ENCODE measurements at places on chromosomes 11 and 22.

DNA sequence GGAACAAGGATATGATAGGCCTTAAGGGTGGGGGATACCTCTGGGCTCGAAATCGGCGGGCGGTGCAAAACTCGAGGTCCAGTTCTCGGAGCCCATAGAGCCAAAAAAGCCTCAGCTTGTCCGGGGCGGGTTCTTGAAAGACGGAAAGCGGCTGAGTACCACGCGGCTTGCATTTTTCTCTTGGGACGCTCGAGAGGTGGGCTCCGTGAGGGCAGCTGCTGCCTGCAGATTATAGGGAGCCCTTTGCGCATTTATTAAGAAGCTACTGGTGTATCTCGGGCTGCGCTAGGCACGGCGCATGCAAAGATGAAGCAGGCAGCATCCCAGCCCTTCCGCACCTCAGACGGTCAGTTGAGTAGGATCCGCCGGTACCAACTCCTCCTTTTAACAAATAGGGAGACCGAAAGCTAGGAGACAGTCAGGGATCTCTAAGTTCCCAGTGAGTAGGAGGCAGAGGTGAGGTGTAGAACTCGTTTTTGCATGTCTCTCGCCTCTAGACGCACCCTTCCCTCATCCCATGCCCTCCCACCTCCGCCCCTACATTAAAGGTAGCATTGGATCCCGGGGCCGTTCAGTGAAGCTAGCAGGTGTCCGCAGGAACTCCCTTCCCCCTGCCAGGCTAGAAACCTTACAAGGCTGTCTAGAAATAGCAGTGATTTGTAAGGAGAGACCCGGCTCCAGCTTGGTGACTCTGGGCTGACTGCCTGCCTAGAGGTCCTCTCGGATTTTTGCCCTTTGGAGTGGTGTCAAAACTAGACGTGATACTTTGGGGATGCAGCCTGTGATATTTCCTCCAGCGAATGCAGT is 768 bp downstream of the LDHA start:
- DNase-seq: no peak

DNA sequence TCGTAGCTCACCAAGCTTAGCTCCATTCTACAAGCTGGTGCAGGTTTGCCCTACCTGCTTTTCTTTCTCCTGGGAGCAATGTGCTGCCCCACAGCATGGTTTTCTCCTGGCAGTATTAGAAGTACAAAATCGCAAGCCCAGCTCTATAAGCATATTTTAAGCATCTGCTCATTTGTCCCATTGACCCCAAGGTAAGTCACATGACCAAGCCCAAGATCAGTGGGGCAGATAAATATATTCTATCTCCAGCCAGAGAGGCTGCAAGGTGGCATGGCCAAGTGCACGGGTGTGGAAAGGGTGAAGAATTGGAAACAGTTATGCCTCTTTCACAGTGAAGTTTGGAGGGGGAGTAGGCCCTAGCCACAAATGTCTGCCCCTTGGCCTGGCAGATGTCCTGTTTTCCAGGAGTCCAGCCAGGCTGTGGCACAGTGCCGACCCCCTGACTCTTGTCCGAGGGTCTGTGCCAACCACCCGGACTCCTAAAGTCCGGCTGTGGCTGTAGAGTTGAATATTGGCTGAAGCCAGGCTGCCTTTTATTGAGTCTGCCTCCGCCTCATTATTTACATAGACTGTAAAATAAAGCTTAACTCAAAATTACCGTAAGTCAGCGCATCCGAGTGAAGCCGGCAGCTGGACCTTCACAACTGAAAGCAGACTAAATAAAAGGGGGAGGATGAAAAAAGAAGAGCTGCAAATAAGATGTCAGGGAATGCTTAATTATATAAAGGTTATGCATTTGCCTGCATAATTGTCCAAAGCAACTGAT is 165.7 kb downstream of the COMMD9 start:
- DNase-seq: no peak

DNA sequence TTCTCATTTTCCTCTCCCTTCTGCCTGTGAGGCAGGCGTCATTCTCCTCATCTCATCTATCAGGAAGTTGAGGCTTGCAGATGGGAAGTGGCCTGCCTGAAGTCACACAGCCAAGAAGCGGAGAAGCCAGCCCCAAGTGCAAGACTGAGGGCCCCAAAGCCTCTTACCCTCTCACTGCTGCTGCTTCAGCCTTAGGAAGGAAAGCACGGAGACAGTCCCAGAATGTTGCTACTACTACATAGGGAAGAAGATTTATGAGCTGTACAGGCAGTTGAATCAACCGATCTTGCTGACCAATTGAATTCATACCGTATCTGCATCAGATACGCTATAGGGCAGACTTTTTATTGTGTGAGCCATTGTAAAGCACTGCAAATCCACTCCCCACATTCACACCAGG is 89.0 kb downstream of the CWC15 start:
- no peak for DNase-seq

- no peak for DNase-seq
Observed at GRCh38 chr11:9601876-9602199, 28.4 kb downstream of the WEE1 start.

DNA sequence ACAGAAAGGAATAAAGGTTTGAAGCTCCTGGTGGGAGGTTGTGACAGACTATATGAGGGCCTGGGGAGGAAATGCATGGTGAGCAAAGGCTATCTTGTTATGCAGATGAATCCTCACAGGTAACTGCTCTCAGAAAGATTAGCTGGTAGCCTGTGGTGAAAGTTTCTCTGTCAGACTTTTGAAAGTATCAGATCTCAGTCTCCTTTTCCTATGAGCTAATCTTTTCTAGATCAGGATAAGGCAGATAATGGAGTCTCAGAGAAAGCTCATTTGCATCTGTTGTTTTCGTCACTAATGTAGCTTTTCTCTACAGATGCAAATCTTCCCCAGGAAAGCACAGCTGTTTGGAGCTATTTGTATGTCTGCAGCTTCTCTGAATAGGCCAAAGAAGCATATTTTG is 21.0 kb upstream of the OR6X1 start:
- DNase-seq: no peak

- DNase-seq: no peak
Observed at GRCh38 chr11:118129471-118130172, 23.0 kb downstream of the SCN4B start.

- DNase-seq: no peak
Observed at GRCh38 chr22:20268279-20269012, at the start of gene RTN4R. RTN4R (minus strand) TSS chr22:20268318; CDS start chr22:20268092, 226 bp downstream.

- DNase-seq: no peak
Observed at GRCh38 chr11:121366038-121366437, 73.5 kb downstream of the SC5D start.

DNA sequence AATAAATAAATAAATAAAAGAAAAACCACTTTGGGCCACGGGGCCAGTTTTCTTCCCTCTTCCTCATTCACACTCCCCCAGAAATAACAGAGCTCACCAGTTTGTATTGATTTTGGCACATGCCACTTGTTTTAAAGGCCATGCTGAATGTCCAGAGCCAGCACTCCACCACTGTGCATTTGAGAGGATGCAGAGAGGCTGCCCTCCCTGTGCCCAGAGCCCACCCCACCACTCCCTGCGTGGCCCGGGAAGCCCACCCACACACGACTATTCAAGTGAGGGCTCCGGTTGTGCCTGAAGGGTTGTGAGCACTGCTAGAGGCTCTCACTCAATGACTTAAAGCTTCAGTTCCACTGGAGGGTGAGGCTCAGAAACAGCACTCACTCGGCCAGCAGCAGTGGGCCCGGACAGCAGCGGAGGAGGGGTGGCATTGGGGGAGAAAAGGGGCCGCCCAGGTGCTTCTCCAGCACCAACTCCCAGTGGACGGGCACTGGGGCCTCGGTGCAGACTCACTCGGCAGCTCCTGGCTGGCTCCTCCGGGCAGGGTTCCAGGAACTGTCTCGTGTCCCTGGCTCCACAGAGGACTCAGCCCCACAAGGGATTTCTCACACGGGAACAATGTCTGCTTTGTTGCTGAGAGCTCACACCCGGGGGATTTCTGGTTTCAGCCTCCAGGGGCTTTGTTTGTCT is 112.7 kb downstream of the SHANK2 start:
- no peak for DNase-seq

- no peak for DNase-seq
Observed at GRCh38 chr11:119506436-119506835, 83.5 kb upstream of the THY1 start.

GRCh38 chr11:71309181-71309580 is 56.8 kb upstream of the SHANK2 start:
- DNase-seq: no peak
